MCF 10A (cell line): ENCODE measurements at places on chromosomes 1 and 21. TPM values are rescaled to one million over a fixed set of nuclear protein-coding genes. Genes with fewer than 3 reads are reported as not detected.

The CFHR3 gene
- not detected in 2 replicates for total RNA-seq

- no peak overlapping the region for H3K4me3 ChIP-seq
- peaks cover 7% of the 10 kb centered on the region for H3K4me1 ChIP-seq
- no peak for DNase-seq
- H3K27me3 ChIP-seq, result no peaks in the 10 kb centered on the region
- peaks cover 38% of the 10 kb centered on the region for H3K36me3 ChIP-seq
Observed at GRCh38 chr1:29281571-29281970, 45.2 kb downstream of the PTPRU start.

DNA sequence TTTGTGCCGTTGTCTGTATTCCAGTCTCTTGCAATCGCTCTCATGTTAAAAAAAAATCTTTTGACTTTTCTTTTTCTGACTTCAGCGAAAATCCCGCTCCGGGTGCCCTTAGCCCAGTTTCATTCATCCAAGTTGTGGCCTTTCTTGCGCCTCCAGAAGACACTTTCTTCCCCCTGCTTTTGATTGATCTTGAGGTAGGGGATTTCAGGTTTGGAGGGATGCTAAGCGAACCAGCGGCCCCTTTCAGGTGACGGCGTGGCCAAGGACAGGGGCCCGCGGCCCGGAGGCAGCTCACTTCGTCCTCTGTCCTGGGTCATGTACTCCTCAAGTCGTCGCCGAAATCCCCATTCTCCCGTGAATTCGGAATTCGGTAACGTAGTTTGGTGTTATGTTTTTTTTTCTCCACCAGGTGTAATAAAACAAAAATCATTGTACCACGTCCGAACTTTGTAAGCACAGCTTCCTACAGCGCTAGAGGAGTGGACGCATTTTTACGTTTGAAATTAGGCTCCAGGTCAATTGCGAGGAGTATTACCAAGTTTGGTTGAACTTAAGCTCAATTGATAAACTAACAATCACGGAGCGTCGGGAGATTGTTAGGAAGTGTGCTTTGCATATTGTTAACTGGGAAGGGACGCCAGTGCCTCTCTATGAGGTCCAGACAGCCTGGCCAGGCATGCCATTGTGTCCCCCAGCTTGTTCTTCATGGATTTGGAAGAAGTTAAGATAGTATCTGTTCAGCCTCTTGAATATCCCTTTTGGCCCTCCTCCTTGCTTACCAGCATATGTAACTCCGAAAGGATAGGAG lies 1.1 kb downstream of the MRPS6 start:
- H3K4me1 ChIP-seq, result peaks cover 45% of the 10 kb centered on the region
- H3K36me3 ChIP-seq, result no peaks in the 10 kb centered on the region
- no peaks in the 10 kb centered on the region for H3K27me3 ChIP-seq
- peak overlapping the region; percentile 93 for H3K27ac ChIP-seq
- peak; percentile 33 for DNase-seq

DNA sequence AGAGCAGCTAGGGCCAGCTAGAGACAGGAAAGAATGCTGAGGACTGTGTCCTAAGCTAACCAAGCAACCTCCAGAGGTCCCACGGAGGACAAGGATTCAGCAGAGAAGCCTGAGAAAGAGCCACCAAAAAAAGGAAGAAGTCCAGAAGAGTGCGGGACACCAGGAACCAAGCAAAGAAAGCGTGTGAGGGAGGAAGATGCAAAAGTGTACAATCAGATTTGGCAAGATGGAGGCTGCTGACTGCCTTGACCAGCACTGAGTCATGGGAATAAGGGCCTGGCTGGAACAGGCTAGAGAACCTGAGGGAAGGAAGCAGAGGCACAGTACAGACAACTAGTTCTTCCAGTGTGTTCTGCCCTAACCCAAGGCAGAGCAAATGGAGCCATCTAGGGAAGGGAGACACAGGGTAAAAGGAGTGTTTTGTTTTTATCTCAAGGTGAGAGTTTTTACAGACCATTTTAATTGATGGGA lies 18.5 kb downstream of the TP53BP2 start:
- peak; percentile 42 for DNase-seq
- no peak overlapping the region for H3K4me3 ChIP-seq
- no peaks in the 10 kb centered on the region for H3K27me3 ChIP-seq
- H3K27ac ChIP-seq, result peak overlapping the region; percentile 7
- peaks cover 41% of the 10 kb centered on the region for H3K4me1 ChIP-seq

The MRPS14 gene
- total RNA-seq, result 36.3 and 40.6 TPM in 2 replicates

DNA sequence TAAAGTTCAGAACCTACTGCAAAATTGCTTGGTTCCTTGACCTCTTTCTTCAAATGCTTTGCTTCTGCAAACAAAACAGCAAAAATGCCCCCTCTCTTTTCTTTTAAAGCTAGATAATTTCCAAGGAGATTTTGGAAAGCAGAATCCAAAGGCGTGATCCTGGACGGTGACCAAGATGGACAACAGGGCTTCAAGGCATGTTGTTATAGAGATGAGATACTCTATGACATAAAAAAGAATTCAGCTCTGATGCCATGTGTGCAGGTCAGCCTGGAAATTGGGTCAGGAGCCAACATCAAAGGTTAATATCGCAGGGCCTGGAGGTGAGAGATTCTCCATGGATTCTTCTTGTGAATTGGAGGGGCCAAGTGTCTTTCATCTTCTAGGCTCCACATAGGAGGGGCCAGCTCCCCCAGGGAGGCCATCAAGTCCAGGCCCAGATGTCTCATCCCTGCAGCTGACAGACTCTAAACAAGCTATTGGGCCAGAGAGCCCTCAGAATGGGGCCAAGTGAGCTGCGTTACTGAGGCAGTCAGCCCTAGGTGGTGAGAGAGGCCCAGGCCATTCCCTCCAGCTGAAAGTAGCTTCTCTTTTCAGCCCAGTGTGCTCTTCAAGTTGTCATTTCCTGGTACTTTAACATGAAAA lies 45.5 kb downstream of the NMNAT2 start:
- no peaks in the 10 kb centered on the region for H3K36me3 ChIP-seq
- H3K4me1 ChIP-seq, result no peaks in the 10 kb centered on the region
- no peak for DNase-seq
- no peaks in the 10 kb centered on the region for H3K27me3 ChIP-seq
- no peak overlapping the region for H3K27ac ChIP-seq

DNA sequence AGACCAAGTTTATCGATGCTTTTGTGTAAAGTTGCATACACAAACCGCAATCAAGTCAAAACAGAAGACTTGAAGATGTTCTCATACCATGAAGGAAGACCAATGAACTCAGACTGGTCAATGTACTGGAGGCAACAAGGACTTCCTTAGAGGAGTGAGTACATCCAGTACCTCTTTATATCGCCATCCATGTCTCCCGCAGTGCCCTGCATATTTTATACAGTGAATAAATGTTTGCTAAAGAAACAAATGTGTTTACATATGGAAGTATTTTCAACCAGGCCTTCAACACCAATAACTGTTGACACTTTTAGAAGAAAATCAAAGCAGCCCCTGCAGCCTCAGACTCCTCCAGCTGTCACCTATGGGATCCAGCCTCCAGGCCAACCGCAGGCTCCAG lies 125.6 kb downstream of the SMYD3 start:
- no peak overlapping the region for H3K27ac ChIP-seq
- no peaks in the 10 kb centered on the region for H3K27me3 ChIP-seq
- no peaks in the 10 kb centered on the region for H3K36me3 ChIP-seq
- H3K4me3 ChIP-seq, result no peak overlapping the region
- H3K4me1 ChIP-seq, result peaks cover 9% of the 10 kb centered on the region

The GJA8 gene
- not detected in 2 replicates for total RNA-seq

The TLR5 gene
- 0.81 and 1.5 TPM in 2 replicates for total RNA-seq

- H3K27me3 ChIP-seq, result no peaks in the 10 kb centered on the region
- DNase-seq, result no peak
- H3K27ac ChIP-seq, result no peak overlapping the region
- H3K4me3 ChIP-seq, result no peak overlapping the region
Observed at GRCh38 chr21:18387994-18388393, 15.6 kb downstream of the TMPRSS15 start.

The GBP1 gene
- 10.4 and 10.6 TPM in 2 replicates for total RNA-seq

DNA sequence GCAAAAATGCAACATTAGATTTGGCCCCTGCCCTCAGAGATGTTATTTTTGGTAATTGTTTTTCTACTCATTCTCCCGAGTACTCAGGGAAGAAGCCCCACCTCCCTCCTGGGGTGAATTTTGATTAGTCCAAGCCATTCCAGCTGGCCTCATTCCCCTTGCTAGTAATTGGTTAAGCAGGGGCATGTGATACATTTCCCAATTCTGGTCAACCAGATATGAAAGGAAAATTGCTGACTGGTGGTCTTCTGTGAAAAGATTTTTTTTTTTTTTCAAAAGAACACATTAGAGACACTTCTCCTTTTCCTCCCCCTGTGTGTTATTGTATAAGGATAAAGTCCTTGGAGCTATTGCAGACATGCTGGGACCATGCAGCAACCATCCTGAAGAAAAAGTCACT lies 71.1 kb upstream of the AKT3 start:
- no peak overlapping the region for H3K27ac ChIP-seq
- H3K4me3 ChIP-seq, result no peak overlapping the region
- H3K36me3 ChIP-seq, result no peaks in the 10 kb centered on the region

GRCh38 chr1:69765951-69766350 lies 198.2 kb downstream of the LRRC7 start:
- DNase-seq, result no peak
- no peaks in the 10 kb centered on the region for H3K36me3 ChIP-seq
- no peaks in the 10 kb centered on the region for H3K4me1 ChIP-seq
- no peak overlapping the region for H3K4me3 ChIP-seq
- peaks cover 73% of the 10 kb centered on the region for H3K27me3 ChIP-seq

- peak; percentile 38 for DNase-seq
- H3K27ac ChIP-seq, result peak overlapping the region; percentile 21
- no peak overlapping the region for H3K4me3 ChIP-seq
- no peaks in the 10 kb centered on the region for H3K36me3 ChIP-seq
Observed at GRCh38 chr1:95021119-95021518, 51.6 kb downstream of the ALG14 start.

DNA sequence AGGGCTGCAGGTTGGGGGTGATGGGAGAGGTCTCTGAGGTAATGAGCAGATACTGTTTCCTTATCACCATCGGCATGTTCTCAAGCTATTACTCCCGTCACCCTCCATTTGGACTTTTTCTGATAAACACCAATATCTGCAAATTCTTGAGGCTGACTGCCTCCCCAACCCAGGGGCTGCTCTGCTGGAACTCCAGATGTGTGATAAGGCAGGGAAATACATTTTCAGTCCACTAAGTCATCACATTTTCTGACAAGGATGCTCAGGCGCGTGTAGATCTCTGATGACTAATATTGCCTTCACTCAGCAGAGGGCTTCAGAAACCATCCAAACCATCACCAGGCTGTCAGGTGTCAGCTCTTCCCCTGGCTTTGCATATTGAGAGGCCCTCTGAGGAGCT lies 215.0 kb upstream of the POU3F1 start:
- H3K27me3 ChIP-seq, result peaks cover 42% of the 10 kb centered on the region
- H3K27ac ChIP-seq, result no peak overlapping the region
- DNase-seq, result no peak
- no peaks in the 10 kb centered on the region for H3K4me1 ChIP-seq

DNA sequence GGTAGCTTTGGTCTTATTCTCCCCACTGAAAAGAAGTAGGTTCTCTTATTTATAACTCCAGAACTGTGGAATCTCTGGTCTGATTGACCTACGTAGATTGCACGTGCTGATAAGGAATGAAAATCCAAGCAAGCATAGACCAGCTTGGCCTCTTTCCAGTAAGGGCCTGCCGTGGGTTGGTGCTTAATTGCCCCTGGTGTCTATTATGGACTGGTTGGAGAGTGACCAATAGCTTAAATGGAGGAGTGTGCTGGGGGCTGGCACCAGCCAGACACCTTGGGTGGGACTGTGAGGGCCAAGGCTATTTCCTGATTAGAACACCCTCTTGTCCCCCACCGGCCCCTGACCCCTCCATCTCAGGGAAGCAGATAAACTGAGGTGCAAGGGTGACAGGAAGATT lies 74.0 kb downstream of the TENT5C start:
- H3K36me3 ChIP-seq, result no peaks in the 10 kb centered on the region
- peaks cover 9% of the 10 kb centered on the region for H3K27me3 ChIP-seq
- H3K4me1 ChIP-seq, result no peaks in the 10 kb centered on the region
- no peak overlapping the region for H3K27ac ChIP-seq

- DNase-seq, result peak; percentile 66
- H3K4me1 ChIP-seq, result no peaks in the 10 kb centered on the region
- H3K36me3 ChIP-seq, result peaks cover 10% of the 10 kb centered on the region
- H3K27ac ChIP-seq, result no peak overlapping the region
- no peak overlapping the region for H3K4me3 ChIP-seq
Observed at GRCh38 chr1:174875306-174875705, 124.4 kb upstream of the CACYBP start.

DNA sequence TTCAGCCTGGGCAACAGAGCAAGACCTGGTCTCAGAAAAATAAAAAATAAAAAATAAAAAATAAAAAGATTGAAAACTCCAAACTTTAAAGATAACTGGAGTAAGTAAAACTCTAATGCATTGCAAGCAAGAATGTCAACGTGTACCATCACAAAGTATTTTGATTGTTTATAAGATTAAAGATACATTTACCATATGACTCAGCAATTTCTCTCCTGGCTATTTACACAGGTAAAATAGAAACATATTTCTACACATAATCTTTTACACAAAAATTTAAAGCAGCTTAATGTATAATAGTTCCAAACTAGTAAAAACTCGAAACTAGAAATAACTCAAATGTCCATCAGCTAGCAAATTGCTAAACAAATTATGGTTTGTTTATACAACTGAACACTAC lies 456.1 kb upstream of the RGS18 start:
- DNase-seq, result no peak
- H3K27ac ChIP-seq, result no peak overlapping the region
- H3K4me3 ChIP-seq, result no peak overlapping the region

GRCh38 chr1:9275567-9276034 lies 17.1 kb upstream of the SPSB1 start:
- H3K27me3 ChIP-seq, result no peaks in the 10 kb centered on the region
- peaks cover 5% of the 10 kb centered on the region for H3K36me3 ChIP-seq
- H3K4me1 ChIP-seq, result peaks cover 33% of the 10 kb centered on the region
- peak; percentile 81 for DNase-seq

GRCh38 chr1:37840711-37841110 lies 18.7 kb downstream of the MTF1 start:
- DNase-seq, result no peak
- no peak overlapping the region for H3K4me3 ChIP-seq
- peaks cover 74% of the 10 kb centered on the region for H3K36me3 ChIP-seq
- H3K27ac ChIP-seq, result no peak overlapping the region

- H3K27ac ChIP-seq, result no peak overlapping the region
- no peaks in the 10 kb centered on the region for H3K36me3 ChIP-seq
- H3K4me1 ChIP-seq, result peaks cover 21% of the 10 kb centered on the region
- no peak for DNase-seq
Observed at GRCh38 chr1:160412028-160412362, 11.6 kb downstream of the VANGL2 start.

DNA sequence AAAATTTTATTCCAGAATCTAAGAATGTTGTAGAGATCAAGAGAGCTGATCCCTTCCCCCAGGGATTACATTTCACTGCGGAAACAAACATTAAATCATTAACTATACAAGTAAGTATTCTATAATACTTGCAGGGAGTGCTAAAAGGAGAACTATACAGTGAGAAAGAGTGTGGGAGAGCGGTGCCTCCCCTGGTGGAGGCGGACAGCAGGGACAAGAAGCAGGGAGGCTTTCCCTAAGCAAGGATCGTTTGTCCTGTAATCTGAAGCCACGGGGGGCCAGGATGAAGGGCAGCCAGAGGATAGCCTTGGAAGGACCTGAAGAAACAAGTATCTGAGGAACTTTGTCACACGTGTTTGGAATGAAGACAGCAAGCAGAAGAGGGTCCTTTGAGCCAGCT lies 40.1 kb downstream of the SLC9C2 start:
- no peaks in the 10 kb centered on the region for H3K27me3 ChIP-seq
- no peak overlapping the region for H3K4me3 ChIP-seq
- H3K4me1 ChIP-seq, result no peaks in the 10 kb centered on the region
- H3K27ac ChIP-seq, result no peak overlapping the region
- H3K36me3 ChIP-seq, result no peaks in the 10 kb centered on the region

The NGF gene
- total RNA-seq, result 1.1 and 3.2 TPM in 2 replicates

GRCh38 chr1:19973616-19974015 lies 5.8 kb downstream of the PLA2G2A start:
- H3K27me3 ChIP-seq, result peaks cover 34% of the 10 kb centered on the region
- H3K36me3 ChIP-seq, result no peaks in the 10 kb centered on the region
- H3K27ac ChIP-seq, result no peak overlapping the region
- H3K4me1 ChIP-seq, result peaks cover 6% of the 10 kb centered on the region
